ENCODE measurements at places on chromosomes 6 and 20.
A peak's percentile ranks its signal among the peaks of the same experiment; 100 is the strongest.

GRCh38 chr20:9269280-9269971 is 200.5 kb downstream of the PLCB4 start:
- DNase-seq = peak; percentile 23

DNA sequence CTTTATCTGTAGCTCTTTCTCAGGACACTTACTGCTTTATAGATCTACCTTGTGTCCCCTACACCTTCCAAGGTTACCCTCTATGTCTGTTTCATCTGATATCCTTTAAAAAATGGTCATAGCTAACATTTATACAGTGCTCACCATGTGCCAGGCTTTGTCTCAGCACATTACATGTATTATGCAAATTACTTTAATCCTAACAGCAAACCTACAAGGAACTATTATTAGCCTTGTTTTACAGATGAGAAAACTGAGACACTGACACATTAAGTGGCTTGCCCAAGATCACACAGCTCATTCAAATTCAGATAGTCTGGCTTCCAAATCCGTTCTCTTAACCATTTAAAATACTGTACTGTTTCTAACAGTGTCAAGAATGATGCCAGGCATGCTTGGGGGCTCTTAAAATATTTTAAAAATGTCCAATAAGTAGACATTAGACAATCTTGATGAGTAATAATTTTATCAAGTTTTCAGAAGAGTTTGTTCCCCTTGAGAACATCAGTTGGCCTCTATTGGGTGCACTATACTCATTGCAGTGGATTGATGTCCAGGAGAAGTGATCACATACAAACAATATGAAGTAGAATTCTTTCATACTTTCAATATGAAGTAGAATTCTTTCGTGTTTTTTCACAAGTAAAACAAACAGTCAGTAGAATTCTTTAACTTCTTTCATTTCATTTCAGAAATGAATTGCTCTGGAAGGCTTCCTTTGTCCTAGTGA is 69.6 kb downstream of the DNAH8 start:
- no peak for DNase-seq

- DNase-seq = no peak
Observed at GRCh38 chr20:44883214-44883902, 2.1 kb upstream of the YWHAB start.

DNA sequence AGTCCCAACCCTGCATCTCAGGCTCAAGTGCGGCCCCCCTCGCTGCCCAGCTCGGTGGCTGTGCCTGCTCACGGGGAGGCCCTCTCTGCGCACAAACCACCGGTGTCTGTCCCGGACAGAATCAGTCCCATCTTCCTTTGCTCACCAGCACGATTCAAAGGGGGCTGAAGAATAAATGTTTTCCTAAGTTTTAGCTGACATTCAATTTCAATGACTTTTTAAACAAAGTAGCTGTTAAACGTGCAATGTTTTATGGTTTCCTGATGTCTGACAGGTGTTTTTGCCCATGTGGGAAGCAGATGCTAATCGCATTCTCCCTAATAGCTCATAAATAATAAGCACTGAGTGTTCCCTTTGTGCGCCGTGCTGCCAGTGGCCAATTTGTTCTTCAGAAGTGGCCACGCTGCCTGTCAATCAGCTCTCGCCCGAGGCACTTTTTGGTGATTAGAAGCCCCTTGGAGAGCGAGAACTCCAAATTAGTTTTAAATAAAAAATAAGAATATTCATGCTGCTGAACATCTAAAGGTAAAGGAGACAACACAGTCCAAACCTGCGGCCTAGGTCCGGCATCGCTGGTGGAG is 26.3 kb downstream of the BHLHE23 start:
- DNase-seq = no peak

- no peak for DNase-seq
Observed at GRCh38 chr20:667351-668034, 8.1 kb downstream of the SCRT2 start.

DNA sequence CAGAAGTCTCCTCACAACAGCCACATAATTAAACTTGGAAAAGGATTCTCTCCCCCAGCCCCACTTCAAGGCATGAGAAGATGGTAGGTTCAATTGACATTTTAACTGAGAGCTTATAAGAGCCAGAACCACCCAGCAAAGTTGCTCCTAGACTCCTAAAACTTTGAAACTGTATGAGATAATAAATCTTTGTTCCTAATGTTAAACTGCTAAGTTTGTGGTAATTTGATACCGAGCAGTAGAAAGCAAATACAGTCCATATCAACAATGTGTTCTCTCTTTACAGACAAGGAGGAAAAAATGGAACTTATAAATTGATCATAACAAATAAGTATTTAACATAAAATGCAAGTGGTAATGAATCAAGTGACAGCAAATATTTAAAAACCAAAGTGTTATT is 831.8 kb downstream of the MAFB start:
- DNase-seq = no peak

DNA sequence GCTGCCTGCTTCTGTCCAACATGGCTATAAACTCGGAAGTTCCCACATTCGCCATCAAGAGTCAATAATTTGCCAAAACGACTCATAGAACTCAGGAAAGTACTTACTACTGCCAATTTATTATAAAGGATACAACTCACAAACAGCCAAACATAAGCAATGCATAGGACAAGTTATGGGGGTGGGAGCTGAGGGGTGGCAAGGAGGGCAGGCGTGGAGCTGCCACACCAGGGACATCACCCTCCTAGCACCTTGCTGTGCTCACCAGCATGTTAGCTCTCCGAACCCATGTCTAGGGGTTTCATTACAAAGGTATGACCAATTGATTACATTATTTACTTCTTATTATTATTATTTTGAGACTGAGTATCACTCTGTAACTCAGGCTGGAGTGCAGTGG is 12.4 kb downstream of the EIF2S2 start:
- DNase-seq = no peak

GRCh38 chr6:31355583-31355948 is 1.4 kb downstream of the HLA-B start:
- DNase-seq = no peak

GRCh38 chr6:29809249-29809648 is 18.4 kb upstream of the HLA-G start:
- DNase-seq = no peak

DNA sequence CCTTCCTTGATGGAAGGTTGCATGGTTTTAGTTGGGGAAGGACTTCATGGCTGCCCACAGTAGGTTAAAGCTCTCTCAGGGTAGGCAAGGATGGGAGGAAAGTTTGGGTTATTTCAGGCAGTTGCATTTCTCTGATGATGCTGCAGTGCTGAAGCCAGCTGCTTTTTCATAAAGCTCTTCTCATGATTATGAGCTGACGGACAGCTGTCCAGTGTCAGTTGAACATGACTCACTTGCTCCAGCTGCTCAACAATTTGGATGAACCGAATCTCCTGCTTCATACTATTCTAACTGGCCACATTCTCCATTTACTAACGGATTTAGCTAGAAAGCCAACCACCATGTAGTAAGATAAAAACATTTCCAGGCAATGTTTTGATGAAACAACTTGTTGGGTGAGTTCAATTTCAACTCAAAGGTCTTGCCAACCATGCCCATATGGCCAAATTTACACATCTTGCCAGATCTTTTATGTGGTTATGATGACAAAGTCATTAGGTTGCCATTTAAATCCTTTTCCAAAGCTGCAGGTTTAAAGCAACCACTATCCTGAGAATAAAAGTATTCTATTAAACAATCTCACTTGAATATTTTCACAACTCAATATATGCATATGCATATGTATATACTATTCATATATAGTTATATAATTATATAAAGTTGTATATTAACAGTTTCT is 125.9 kb downstream of the HS3ST5 start:
- no peak for DNase-seq

DNA sequence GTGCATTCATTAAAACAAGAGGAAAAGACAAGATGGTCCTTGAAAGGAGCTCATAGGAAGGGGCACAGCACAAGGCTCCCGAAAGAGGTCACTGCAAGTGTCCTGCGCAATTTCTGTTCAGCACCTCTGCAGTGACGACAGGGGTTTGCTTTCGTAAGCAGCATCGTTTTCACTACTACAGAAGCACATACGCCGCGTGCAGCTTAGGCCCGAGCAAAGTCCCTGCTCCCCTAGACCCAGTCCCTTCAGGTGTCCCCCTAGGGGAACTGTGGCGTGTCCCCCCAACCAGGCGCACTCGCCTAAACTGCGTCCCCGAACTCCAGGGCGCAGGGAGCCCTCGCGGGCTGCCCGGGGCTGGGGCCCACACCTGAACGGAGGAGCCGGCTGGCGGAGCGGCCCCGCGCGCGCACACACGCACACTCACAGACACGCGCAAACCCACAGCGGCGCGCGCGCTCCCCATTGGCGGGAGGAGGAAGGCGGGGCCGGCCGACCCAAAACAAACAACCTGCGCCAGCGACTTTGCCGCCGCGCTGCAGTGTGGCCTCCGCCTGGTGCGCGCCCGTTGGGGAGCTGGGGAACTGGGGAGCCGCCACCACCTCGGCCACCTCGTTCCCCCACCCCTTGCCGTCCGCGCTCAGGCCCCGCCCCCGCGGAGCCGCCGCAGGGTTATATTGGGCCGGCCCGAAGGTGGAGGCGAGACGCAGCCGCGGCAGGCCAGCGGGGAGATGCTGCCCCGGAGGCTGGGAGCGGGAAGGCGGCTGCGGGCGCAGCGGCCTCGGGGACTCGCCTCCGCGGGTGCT is at the start of gene FOXQ1:
Gene FOXQ1 (plus strand): TSS at position 699 of the 803 bp plus-strand sequence. CDS start 607 bp downstream, outside the sequence.
- DNase-seq = no peak

GRCh38 chr6:33144373-33144772 is 47.9 kb downstream of the COL11A2 start:
- no peak for DNase-seq

- no peak for DNase-seq
Observed at GRCh38 chr20:45935416-45936046, 1.0 kb downstream of the PCIF1 start.

- no peak for DNase-seq
Observed at GRCh38 chr20:37703035-37703845, 9.4 kb downstream of the CTNNBL1 start.

- DNase-seq = no peak
Observed at GRCh38 chr20:21324126-21324525, 21.0 kb downstream of the XRN2 start.

DNA sequence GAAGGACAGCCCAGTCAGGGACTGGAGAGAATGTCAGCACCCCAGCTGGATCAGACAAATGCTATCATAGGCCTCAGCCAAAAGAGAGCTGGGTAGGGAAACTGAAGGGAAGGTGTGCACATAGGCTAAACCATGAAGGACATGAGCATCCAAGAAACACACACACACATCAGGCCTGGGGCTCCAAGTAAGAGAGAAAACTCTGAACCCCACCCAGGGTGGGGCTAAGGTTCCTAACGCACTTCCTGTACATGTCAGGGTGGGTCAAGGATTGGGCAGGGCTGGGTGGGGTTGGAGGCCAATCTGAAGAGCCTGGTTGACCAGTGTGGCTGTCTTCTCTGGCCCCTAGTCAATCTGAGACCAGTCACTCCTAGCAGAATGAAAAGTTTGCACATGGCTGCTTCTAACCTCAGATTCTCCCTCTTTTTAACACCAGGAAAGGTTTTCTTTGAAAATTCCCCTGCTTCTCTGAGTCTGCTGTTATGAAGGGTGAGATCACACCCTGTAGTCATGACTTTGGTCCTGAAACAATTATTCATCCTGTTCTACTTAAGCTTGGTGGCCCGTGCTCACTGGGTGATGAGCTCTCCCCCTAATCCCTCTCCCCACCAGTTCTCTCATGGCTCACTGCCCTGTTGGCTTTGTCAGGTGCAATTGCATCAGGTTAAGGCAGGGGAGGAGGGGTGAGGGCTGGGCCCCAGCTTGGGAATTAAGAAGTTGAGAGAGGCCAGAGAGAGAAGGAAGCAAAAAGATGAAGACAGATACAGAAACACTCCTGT is 88.4 kb downstream of the MAFB start:
- no peak for DNase-seq

DNA sequence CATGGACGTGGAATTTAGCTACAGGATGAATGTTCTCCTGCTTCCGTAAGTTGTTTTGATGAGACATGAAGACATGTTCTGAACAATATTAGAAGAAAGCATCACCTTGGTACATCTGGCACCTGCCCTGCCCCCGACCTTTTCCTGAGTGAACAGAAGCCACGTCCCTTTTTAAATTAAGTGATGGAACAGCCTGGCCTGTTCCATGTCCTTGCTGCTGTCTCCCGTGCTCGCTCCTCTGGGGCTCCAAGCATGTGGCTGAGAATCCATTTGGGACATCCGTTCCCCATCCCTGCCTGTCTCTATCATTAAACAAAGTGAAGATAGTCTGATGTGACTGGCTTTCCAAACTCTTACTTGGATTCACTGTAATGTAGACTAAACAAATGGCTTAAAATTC is 36.4 kb downstream of the ERMARD start:
- no peak for DNase-seq

GRCh38 chr6:3868544-3868943 is 19.4 kb downstream of the FAM50B start:
- DNase-seq = peak; percentile 52

DNA sequence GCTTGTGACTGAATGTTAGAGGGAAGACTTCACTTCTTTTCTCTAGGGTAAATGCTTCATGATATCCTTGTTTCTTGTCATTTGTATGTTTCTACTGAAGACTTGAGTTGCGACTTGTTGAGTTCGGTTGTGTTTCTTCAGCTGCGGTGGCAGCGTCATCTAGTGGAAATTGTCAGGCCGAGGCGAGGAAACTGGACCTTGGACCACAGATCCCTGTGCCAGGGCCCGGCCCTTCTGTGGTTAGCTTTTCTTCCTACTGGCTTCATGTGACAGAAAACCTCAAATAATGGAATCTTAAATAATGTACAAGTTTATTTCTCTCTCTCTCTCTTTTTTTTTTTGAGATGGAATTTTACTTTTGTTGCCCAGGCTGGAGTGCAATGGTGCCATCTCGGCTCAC is 12.4 kb downstream of the MTHFD1L start:
- no peak for DNase-seq

- no peak for DNase-seq
Observed at GRCh38 chr6:167832497-167833395, 6.0 kb downstream of the AFDN start.

- no peak for DNase-seq
Observed at GRCh38 chr6:78192057-78192456, 539.2 kb downstream of the MEI4 start.
